SJSA1 (cell line): ENCODE measurements at places on chromosomes 4 and X. TPM values are rescaled to one million over a fixed set of nuclear protein-coding genes. Genes with fewer than 3 reads are reported as not detected.

GRCh38 chrX:11579636-11580600 is 85.8 kb downstream of the ARHGAP6 start:
- DNase-seq: no peak

- no peak for DNase-seq
Measured at GRCh38 chr4:2787230-2788100, 5.4 kb upstream of the SH3BP2 start.

- no peak for DNase-seq
Measured at GRCh38 chr4:183105092-183105491, 6.0 kb downstream of the WWC2 start.

DNA sequence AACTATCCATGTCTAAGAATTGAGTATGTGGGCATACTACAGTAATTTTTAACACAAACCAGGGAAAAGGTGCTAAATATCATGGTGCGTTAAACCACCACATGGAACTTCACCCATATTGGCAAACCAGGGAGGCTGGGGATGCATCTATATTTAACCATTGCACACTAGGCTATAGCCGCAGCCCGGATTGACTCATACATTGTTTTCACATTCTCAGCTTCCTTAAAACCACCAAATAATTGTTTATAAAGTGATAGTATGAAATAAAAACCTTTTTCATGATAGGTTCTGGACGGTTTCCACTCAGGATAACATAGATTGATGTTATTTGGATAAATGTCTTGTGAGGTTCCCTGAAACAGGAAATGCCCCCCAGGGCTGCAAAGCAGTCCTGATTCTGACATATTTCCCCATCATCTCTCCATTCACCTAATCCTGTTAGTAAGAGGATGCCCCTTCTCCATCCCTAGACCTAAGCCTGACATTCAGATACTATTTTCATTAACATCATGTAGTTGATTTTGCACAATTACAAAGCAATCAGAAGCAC is 7.9 kb downstream of the COL25A1 start:
- no peak for DNase-seq

DNA sequence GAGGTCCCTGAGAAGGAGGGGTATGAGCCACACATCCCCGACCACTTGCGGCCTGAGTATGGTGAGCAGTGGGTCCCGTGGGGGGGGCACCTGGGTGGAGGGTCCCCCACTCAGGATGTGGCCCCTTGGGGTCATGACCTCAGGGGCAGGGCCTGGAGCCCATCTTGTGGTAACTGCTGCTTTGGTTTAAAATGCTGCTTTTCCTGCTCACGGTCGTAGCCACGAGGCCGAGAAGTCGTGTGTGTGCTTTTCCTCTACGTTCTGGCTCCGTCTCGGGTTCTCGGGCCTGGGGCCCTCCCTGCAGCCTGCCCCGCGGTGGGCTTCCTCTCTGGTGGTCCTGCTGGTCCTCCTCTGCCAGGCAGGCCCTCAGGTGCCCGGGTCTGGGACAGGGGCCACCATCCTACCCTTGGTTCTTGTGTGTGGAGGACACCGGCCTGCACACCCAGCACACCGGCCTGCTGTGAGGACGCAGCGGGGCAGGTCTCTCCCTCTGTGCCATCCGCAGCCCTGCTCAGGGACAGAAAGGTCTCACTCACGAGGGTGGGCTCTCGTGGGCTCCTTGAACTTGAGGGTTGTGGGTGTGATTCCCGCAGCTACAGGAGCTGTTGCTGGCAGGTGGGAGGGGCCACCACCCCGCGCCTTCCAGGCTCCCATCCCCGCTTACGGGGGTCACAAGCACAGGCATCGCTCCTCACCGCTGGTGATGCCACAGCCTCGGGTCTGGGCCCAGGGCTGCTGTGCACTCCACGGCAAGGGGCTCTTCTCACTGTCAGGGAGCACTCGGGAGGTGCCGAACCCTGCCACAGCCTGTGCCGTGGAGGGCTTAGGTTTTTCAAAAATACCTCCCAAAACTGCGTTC is 19.6 kb downstream of the UVSSA start:
- DNase-seq: no peak

DNA sequence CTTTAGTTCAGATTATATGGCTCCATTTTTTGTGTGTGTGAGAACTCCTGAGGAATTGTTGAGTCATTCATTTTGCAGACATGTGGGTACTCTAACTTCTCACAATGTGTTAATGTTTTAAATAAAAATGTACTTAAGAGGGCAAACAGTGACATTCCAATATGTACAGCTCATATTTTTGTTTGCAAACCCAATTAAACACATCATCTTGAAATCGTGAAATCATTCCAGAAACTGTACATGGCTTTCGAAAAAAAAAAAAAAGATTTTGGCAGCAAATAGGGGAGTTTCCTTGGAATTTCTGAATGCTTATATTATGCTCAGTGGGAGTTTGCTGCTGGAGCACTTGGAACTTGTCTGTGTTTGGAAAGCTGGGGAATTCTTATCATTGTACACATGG is 85.0 kb downstream of the HPGD start:
- peak; percentile 49 for DNase-seq

DNA sequence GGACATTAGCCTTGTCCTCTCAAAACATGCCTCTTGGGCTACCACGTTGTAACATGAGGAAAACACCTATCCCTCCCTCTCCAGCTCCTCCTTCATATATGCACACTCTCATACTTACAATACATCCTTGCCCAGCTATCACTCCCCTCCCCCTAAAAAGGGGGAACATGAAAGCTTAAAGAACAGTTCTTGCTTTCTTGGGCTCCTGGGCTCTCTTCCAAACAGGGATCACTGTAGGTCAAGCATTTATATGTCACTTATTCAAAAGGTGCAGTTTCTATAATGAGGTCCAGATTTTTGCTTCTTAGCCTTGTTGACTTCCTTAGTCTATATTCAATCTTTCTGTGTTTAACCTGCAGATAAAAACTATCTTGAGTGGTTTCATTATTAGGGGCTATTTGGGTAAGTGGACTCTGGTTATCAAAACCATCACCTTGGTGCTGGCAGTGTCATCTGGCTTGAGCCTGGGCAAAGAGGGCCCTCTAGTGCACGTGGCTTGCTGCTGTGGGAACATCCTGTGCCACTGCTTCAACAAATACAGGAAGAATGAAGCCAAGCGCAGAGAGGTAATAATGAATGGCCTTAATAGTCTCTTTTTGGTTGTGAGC is 119.4 kb downstream of the AKAP4 start:
- DNase-seq: no peak

DNA sequence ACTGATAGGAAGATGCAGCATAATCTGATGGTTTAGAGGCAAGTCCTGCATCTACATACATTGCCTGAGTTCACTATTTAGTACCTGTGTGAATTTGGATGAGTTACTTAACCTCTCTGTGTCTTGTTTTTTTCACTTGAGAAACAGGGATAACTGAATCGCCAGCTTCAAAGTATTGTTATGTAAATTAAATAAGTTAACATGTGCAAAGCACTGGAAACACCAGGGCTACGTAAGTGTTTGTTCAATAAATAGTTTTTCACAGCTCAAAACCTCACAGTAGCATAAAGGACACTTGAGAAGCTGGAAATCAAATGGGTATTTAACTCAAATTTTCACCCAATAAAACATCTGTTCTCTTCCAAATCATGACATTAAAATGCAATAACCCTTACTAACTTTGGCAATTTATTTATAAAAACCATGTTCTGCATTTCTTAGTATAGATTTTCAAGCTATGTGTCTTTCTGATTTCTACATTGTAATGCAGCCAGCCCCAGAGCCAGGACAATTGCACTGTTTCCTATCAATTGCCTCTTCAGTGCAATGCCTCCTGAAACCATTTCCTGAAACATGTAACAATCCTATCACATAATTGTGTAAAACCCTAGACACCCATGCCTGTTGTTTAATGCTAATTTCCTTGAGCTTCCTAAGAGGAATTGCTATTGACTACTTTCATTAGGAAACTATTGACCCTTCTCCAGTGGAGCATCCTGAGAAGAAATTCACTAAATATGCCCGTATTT is 177.1 kb downstream of the UNC5C start:
- DNase-seq: no peak

DNA sequence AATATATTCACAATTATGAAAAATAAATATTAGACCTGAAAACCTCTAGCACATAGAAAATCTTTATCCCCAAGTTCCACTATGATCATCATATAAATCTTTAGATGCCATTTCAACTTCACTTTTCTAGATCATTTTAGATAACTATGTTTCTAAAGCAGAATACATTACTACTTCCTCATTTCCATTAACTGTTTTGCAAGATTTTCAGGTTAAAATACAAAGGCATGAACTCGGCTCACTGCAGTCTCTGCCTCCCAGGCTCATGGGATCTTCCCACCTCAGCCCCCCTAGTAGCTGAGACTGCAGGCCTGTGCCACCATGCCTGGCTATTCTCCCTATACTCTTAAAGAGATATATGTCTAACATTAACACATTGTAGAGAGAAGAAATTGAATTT is 1365.9 kb upstream of the AGA start:
- no peak for DNase-seq

- no peak for DNase-seq
Measured at GRCh38 chrX:54411732-54412131, 28.5 kb upstream of the TSR2 start.

DNA sequence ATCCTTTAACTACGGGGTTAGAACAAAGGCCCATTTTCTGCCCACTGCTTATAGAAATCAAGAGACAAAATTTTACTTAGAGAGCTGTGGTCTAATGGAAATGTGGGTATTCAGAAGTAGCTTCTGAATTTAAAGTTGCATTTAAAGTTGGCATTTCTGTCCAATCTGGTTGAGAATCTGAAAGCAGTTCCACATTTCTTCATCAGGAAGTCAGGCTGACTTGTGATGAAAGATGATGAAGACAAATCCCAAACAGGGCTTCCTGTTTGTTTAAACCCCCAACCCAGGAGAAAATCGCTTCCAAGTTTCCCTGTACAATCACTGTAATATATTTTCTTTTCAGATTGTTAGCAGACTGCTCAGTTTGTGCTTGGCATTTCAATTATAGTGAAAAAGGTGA is 345.3 kb downstream of the SPRY1 start:
- DNase-seq: no peak

DNA sequence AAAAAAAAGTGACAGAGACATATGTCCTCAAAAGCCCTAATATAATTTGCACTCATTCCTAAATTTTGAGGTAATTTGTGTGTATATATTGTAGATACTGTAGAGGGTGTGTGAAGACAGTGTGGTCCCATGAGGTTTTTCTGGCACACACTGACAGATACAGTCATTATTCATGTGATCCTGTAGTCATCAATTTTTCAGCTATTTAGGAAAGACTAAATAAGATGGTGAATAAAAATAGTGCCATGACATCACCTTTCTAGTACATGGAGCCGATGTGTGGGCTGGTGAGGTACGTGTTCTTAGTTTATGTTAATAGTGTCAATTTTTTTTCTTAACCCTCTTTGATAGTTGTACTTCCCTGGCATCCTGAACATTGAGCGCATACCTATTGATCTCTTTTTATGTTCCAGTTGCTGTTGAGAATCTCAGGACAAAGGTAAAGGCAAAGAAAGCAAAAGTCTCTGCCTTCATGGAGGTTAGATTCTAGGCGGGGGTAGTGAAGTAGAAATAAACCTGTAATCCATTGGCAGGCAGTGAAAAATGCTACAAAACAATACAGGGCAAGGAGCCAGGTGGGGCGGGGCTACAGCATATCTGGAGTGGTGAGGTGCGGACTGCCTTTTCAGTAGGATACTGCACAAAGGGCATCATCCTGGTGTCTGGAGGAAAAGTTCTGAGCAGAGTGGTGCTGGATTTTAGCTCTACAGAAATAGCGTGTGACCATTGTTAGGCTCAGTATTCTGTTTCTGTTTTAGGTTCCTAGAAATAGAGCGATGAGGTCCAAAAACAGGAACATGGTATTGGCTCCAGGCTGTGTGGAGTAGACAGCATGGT is 93.8 kb downstream of the ARHGAP10 start:
- DNase-seq: no peak

DNA sequence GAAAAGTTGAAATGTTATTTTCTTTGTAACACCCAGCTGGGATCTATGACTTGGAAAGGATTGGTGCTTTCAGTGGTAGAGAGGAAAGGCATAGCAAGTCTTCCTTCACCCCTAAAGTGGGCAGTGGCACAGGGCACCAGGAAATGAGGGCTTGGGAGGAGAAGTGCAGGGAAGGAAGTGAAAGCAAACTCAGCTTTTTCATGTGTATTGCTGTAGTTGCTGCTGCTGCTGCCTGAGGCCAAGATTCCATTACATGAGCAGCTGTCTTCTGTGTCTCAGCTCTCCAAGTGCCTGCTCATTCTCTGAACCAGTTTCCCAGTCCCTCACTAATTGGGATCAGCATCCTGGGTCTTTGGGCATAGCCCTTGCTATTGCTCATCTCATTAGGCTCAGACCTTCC is 2.6 kb downstream of the HCCS start:
- no peak for DNase-seq

GRCh38 chr4:72858328-72858727 is 211.2 kb downstream of the COX18 start:
- DNase-seq: peak; percentile 75

DNA sequence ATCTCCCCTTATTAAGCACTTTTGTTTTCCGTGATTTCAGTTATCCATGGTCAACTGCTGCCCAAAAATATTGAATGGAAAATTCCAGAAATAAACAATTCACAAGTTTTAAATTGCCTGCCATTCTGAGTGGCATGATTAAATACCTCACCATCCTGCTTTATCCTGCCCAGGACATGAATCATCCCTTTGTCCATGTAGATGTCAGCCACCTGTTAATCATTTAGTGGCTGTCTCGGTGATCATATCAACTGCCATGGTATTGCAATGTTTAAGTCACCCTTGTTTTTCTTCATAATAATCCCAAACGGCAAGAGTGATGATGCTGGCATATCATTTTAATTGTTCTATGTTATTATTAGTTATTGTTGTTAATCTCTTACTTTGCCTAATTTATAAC is 79.8 kb upstream of the LHFPL1 start:
- no peak for DNase-seq

TRIM61 gene
- total RNA-seq: not detected in 2 replicates

BTK gene
- total RNA-seq: not detected in 2 replicates
